Right forelimb (tissue), 1 donor: ENCODE measurements at places on chromosomes 2 and 18.

DNA sequence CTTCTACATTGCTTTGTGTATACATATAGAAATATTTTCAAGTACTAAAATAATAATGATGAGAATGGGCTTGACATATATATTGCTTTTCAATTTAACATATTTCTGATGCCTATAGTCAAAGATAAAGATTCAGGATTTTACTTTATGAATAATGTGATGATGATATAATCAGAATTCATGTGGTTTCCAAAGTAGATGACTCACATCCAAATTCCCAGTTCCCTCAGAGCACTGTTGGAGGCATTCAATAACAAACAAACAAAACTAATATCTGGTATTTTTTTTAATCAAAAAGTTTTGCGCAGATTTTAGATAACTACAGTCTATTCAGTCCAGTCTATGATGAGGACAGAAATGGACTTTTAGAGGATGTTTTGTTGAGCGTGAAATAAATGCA is 2094.5 kb upstream of the CELF4 start:
- no peak for DNase-seq

DNA sequence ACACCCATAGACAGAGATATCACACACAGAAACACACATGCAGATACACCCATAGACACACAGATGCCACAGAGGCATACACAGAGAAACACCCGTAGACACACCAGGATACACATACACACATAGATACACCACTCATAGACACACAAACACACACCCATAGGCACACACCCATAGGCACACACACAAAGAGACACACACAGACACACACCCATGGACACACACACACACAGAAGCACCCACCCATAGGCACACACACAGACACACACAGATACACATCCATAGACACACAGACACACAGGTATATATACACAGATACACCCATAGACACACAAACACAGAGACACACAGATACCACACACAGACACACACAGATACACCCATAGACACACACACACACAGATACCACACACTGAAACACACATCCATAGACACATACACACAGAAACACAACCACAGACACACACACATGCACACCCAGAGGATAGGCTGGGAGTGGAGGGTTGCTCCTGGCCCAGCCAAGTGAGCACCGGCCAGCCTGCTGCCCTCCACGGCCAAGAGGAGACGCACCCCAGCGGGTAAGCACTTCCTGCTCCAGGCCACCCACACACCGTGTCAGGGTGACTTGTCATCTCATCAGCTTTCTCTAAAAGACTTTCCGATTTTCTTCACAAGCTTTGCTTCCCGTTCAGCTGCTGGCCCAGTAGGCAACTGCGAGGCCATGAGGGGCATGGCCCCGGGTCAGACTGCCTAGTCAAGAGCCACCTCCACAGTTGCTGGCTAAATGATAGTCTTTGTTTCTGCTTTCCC is 14.1 kb upstream of the CNNM3 start:
- no peak for DNase-seq

DNA sequence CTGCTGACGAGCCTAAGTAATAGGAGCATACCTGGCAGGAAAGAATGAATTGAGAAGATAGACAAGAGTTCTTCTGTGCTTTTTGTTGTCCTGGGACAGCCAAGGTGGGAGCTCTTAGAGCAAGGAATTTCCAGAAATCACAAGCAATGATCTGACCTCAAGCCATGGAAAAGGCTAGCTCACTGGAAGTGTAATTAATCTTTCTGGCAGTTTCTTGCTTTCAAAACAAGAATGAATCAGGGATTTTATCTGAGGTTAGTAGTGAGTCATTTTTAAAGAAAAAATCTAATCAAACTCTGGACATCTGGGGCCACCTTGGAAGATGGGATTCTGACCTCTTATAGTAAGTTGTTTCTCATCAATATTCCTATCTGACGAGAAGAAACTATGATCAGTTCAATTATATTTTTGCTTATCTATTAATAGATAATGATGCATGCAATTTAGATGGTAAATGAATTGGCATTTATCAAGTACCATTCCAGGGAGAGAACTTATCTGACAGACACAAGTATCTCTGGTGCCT is 98.0 kb downstream of the ADCYAP1 start:
- no peak for DNase-seq

DNA sequence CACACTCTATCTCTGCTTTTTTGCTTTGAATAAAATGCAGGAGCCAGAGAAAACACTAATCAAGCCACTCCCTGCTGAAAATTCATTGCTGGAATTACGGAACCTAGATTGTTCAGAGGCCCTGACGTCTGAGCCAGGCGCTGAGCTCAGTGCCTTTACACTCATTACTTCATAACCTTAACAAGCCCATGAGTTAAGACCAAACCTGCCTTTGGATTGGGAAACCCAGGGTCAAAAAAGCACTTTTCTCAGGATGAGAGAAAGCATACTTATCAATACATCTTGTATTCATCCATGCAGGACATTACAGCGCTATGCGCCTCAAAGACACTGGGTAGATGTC is 762 bp downstream of the INO80C start:
- DNase-seq: peak; percentile 50

- no peak for DNase-seq
These were observed 41.4 kb downstream of the TET3 start for GRCh38 chr2:74025971-74026612.

GRCh38 chr2:127415593-127416505 is 2.4 kb upstream of the PROC start:
- DNase-seq: peak; percentile 62

- no peak for DNase-seq
These were observed 186.7 kb upstream of the RBMS1 start for GRCh38 chr2:160680294-160680693.

DNA sequence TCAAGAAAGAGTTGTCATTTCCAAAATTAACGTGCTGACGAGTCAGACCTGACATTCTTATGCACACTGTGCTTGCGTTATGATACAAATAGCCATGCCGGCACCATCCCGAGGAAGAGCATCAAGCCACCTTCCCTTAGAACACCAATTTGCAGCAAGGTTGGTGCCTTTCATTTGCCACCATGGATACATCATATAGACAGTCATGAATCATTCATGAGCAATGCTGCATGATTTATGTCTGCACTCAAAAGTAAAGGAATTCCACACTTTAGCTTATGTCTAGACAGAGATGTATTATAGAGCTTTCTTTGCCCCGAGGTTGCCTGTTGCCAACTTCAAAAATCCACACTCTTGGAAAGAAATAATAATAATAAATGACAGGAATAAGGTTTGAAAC is 166.9 kb downstream of the VWC2L start:
- no peak for DNase-seq

DNA sequence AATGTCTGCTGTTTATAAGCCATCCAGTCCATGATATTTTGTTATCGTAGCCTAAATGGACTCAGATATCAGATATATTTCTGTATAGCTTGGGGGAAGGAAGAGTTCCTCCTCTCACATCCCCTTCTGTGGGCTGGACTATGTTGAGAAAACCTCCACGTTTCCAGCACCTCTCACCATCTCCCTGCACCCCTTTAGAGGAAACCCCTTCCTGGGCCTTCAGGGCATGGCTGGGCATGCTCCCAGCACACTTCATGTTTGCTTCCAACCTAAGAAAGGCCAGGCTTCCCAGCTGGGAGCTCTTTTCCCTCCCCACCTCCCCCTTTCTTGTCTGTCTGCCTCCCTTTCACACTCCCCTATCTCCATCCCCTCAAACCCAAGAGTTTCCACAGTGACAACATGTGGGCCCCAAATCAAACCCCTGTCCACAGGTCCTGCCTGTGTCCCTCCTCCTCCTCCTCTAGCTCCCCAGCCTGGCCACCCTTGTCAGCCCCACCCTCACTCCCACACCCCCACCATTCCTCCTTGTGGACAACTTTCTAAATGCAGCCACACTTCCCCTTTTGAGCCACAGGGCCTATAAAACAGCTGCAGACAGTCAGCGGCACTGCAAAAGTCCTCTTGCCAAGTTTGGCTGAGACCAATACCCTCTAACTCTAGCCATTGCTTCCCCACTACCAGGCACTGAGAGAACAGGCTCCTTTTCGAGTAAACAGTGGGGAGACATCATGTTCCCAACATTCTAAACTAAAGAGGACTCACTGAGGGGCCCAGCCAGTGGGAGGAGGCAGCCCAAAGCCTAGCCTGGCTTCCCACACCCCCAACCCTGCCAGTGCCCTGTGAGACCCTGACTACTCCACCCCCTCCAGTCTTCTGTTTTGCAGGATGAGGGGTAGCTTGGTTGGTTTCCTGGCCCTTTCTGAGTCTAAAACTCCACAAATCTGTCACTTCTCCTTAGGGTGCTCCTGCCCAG is 120.5 kb downstream of the ZFP36L2 start:
- peak; percentile 69 for DNase-seq
